ENCODE measurements at places on chromosomes 16 and 17. TPM values are rescaled to one million over a fixed set of nuclear protein-coding genes. Genes with fewer than 3 reads are reported as not detected.

MAP3K14 gene
- 7.2 TPM for total RNA-seq

CWC25 gene
- 14.4 TPM for total RNA-seq

NOTUM gene
- total RNA-seq: 8.0 TPM

YPEL3 gene
- total RNA-seq: 47.7 TPM

C16orf89 gene
- total RNA-seq: 0.34 TPM

KCNG4 gene
- not detected for total RNA-seq

PRM3 gene
- not detected for total RNA-seq

KCNH4 gene
- not detected for total RNA-seq

PITPNC1 gene
- 36.4 TPM for total RNA-seq

SULT1A4 gene
- total RNA-seq: 1.6 TPM

USP10 gene
- total RNA-seq: 149 TPM

SLC6A4 gene
- 1.8 TPM for total RNA-seq

BCO1 gene
- total RNA-seq: 0.62 TPM

SLX1A gene
- total RNA-seq: 38.4 TPM

ERN2 gene
- 1.2 TPM for total RNA-seq

NPB gene
- total RNA-seq: 1.8 TPM

CNTNAP4 gene
- 0.41 TPM for total RNA-seq

LRRC36 gene
- not detected for total RNA-seq

IL21R gene
- not detected for total RNA-seq

SHISA6 gene
- 14.4 TPM for total RNA-seq

MYO18A gene
- 33.7 TPM for total RNA-seq

DUSP14 gene
- total RNA-seq: 22.8 TPM

CRHR1 gene
- 1.8 TPM for total RNA-seq

HSF4 gene
- 2.0 TPM for total RNA-seq

ZFP3 gene
- not detected for total RNA-seq

NLE1 gene
- total RNA-seq: 26.2 TPM

CHST4 gene
- 4.4 TPM for total RNA-seq

ALOXE3 gene
- 0.13 TPM for total RNA-seq

Data from endodermal cell (in vitro differentiated cells).